ENCODE measurements at places on chromosomes 7 and 10. TPM values are rescaled to one million over a fixed set of nuclear protein-coding genes. Genes with fewer than 3 reads are reported as not detected.

Gene PIK3AP1
- 4.5 TPM for polyA plus RNA-seq

- DNase-seq: no peak
Measured at GRCh38 chr10:59968705-59969104, 62.3 kb upstream of the CCDC6 start.

GRCh38 chr10:14414901-14415300, 84.2 kb upstream of the FRMD4A start:
- DNase-seq: no peak

DNA sequence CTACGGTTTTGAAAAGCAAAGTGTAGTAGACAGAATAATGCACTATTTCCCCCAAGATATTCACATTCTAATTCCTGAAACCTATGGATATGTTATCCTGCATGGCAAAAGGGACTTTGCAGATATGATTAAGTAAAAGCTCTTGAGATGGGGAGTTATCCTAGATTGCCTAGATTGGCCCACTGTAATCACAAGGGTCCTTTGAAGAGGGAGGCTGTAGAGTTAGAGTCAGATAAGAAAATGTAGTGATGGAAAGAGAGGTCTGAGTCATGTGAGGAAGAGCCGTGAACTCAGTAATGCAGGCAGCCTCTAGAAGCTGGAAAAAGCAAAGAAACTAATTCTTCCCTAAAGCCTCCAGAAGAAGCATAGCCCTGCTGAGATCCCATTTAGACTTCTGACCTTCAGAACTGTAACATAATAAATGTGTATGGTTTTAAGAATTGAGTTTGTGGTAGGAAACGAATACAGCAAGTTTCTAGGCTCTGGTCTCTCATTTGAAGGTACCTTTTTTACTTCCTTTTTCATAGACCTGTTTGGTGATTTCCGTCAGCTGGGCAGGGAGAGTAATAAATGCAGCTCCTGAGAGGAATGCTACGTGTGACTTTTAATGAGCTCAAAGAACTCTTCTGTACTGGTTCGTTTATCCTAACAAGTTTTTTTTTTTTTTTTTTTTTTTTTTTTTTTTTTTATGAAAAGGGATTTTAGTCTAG, 41.9 kb upstream of the NXPH1 start:
- no peak for DNase-seq

DNA sequence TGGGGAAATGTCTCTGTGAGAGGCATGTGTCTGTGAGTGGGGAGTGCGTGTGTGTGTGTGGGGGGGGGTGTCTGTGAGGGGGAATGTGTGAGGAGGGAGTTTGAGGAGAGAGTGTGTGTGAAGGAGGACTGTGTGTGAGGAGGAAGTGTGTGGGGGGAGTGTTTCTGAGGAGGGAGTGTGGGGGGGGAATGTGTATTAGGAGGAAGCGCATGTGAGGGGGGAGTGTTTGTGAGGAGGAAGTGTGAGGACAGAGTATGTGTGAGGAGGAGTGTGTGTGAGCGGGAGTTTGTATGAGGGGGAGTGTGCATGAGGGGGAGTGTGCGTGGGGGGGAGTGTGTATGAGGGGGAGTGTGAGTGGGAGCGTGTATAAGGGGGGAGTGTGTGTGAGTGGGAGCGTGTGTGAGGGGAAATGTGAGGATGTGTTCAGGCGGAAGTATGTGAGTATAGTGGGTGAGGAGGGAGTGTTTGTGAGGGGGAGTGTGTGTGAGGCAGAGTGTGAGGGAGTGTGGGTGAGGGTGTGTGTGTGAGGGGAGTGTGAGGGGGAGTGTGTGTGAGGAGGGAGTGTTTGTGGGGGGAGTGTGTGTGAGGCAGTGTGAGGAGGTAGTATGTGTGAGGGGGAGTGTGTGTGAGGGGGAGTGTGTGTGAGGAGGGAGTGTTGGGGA, 21.8 kb upstream of the PTPRN2 start:
- no peak for DNase-seq

Gene CPEB3
- polyA plus RNA-seq: 4.0 TPM

DNA sequence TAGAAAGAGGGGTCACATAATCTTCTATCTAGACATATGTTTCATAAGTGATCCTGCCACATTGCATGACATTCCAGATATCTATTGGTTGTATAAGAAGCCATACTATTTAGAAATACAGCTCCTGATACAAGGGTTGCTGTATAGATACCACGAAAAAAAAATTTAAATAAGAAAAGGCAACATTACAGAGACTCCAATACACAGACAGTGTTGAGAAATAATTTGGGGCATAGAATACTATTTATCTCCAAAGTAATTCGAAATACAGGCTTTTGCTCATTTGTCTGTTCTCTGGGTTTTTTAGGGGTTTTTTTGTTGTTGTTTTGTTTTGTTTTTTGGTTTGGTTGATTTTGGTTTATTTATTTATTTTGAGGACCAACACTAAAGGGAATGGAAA, 2.6 kb downstream of the IFIT2 start:
- no peak for DNase-seq

Gene SAMD9L
- polyA plus RNA-seq: 4.8 TPM

DNA sequence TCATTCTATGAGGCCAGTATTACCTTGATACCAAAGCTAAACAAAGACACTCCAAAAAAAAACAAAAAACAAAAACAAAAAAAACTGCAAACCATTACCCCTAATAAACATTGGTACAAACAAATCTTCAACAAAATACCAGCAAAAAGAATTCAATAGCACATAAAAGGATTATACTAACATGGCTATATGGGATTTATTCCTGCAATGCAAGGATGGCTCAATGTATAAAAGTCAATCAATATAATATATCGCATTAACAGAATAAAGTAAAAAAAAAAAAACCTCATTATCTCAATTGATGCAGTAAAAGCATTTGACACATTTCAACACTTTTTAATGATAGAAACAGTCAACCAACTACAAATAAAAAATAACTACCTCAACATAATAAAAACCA, 233.3 kb upstream of the NFE2L3 start:
- no peak for DNase-seq

GRCh38 chr7:24884401-24884800, 95.6 kb downstream of the OSBPL3 start:
- DNase-seq: no peak

DNA sequence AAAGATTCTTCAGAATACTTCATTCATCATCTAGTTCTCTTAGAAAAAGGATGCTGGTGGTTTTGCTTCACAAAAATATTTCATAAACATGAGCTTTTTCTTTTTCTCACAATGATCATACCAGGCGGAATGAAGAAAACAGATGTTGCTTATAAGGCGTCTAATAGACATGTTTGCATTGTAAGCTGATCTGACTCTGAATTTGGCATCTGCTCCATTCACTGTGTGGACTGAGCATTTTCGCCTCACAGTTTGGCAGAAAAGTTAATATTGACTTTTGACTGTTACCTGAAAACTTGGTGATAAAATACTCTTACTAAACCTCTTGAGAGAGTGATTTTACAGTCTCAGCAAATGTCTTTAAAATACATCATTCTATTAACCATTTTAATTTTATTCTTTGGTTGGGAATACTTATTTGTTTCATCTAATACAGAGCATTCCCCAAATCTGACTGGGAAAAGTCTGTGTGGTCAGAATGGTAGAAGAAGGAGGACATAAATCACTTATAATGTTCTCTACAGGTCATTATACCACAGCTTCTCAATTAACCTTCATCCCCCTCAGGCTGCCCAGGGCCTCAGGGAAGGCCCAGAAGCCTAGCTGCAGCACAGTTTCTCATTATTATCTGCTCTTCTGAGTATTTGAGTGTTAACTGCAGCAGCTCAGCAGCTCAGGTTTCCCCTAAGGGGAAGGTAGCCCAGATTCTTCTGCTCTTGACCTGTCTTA, 121.6 kb upstream of the KAT6B start:
- peak; percentile 15 for DNase-seq

DNA sequence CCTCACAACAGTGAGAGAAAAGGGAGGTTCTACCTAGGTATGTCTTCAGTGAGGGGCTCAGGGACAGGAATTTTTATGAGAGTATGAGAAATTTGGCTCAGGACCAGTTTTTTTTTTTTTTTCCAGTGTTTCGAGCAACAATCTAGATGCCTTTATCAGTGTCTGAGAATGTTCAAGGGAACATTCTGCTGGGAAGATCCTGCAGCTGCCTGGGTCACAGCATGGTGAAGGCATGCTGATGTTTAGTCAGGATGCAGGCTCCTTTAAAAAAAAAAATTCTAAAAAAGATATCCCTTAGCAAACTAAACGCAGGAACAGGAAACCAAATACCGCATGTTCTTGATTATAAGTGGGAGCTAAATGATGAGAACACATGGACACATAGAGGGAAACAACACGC, 31.0 kb downstream of the SBDS start:
- no peak for DNase-seq

Gene TCERG1L
- polyA plus RNA-seq: 1.8 TPM

Gene TMEM196
- not detected for polyA plus RNA-seq

- DNase-seq: no peak
Measured at GRCh38 chr7:139495580-139496125, 12.2 kb upstream of the KLRG2 start.
